NCI-H187 treated with DMSO at 0.1 percent for 48 hours (cell line): ENCODE measurements at places on chromosomes 4 and X.

GRCh38 chr4:153934688-153935017 is 145.8 kb upstream of the SFRP2 start:
- DNase-seq = no peak

DNA sequence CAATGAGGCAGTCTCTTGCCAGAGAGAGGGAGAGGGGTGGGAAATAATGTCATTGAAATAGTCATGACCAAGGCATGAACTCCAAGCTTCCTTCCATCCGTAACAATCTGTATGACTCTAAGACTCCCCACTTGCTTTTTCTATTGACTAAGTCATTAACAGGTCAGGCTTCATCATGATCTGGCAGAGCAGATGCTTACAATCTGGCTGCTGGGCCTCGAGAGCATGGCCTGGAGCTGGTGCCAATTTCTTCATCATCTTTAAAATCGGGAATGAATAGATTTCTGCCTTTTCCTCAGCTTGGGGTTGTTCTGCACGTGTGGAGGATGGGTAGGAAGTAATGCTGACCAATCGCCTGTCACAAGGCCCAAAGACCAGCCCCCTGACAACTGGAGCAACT is 280.6 kb upstream of the CLNK start:
- DNase-seq = no peak

DNA sequence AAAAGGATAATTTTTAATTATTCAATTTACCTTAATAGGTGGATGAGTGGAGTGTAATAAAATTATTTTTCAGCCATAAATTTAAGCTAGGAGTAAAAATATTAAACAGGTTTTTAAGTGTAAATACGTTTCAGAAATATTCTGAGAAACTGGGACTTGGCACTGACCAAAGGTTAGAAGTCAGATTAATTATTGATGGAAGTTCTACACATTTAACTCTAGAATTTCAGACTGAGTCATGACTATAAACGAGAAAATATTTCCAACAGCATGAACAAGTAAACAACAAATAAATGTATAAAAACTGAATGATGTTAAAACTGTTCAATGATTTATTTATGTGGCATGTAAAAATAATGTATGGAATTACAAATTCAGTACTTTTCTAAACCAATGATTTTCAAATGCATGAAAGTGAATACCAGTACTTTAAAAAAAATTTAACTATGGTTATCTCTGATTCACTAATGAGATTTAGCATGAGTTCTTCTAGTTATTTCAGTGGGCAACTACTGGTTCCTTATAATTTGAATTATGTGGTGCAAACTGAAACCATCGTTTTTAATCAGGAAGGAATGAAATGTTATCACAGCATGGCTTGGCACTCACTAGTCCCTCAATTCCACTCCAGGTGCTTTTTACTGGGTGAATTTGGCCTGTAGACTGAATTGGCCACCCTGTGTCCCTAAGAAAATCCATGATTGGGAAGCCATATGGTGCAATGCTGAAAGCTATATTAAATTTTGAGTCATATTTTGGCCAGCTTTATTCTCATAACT is 244.2 kb downstream of the FSTL5 start:
- DNase-seq = no peak

GRCh38 chr4:34878961-34879360 is 1365.4 kb downstream of the ARAP2 start:
- DNase-seq = no peak

DNA sequence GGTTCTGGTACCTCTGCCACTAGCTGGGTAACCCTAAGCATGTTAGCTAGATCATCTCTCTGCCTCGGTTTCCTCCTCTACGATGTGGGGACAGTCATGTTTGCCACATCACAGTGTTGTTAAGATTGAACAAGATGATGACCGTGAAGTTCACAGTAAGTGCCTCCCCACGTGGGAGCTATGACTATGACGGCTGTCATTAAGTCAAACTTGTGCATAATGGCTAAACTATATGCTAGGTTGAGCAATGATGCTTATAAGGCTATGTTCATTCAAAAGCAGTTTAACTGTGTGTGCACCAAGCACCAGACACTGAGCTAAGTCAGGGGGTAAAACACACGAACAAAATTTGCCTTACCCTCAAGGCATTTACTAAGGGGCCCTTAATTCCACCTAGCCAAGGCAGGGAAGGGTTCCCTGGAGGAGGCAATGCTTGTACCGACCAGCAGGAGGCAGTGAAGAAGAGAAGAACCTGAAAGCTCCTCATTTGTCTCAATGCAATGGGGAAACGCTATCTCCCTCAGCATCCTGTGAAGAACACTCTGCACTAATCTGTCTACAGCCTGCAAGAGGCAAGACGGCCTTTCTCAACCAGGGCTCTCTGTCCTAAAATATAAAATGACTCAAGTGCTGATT is 52.9 kb downstream of the MAP7D2 start:
- DNase-seq = no peak

GRCh38 chrX:135543172-135543571 is 22.7 kb downstream of the INTS6L start:
- no peak for DNase-seq

- no peak for DNase-seq
These were observed 178.7 kb downstream of the SLIT2 start for GRCh38 chr4:20430259-20430941.

DNA sequence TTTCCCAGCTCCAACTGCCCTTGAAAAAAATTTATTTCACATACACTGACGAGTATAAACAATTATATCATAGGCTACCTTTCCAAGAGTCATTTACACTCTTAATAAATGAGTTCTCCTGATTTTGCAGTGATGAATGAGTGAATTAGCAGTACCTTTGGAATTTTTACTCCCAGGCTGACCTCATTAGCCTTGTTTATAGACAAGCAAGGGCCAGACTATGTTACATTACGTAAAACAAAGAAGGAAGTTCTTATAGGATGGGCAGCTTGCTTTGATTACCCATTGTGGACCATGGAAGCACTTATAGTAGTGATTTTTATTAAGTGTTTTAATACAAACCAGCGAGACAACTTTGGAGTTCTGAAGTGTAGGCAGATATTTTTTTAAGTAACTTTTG is 112.9 kb upstream of the C1QTNF7 start:
- no peak for DNase-seq

DNA sequence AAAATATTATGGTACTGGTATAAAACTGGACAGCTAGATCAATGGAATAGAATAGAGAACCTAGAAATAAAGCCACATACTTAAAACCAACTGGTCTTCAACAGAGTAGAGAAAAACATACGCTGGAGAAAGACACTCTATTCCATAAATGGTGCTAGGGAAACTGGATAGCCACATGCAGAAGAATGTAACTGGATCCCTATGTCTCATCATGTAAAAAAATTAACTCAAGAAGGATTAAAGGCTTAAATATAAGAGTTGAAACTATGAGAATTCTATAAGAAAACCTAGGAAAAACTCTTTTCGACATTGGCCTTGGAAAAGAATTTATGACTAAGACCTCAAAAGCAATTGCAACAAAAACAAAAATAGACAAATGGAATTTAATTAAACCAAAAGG is 114.6 kb downstream of the PCDH18 start:
- DNase-seq = no peak

DNA sequence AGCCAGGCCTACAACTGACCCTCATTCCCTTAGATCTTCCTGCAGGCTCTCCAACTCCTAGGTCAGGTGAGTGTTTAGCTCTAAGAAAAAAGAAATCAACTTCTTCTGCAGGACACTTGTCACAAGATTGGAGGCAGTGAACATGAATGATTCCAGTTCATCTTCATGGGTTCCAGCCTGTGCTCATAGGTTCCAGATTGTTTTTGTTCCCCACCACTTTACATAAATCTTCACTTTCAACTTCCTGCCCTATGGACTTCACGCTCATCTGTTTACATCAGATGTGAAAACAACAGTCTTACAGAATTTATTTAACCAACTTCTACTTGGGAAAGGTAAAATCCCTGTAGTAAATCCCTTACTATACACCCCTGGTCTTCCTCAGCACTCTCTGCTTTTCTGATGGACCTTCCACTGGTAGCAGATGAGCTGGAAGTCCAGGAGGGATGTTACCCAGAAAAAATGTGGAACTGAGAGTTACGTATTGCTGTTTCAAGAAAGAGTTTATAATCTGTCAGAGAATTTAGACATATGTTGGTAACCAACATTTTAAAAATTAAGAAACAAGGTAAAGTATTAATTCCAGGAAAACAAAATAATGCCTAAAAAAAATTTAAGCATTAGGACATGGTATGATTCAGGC is 62.4 kb downstream of the ANAPC10 start:
- no peak for DNase-seq

DNA sequence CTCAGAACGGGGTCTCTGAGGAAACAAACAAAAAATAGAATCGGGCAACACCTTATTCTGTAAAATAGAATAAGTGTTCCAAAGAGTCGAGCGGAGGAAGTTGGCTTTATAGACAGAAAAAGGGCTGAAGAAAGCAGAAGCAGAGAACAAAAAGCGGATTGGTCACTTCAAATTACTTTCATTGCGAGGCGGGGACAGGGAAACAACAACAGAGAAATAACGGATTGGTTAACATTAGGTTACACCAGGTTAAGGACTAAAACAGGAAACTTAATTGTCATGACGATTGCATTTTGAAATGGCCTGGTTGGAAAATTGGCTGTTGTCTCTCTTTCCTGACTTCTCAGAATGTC is 433 bp upstream of the COQ2 start:
- DNase-seq = no peak

- DNase-seq = no peak
These were observed 168.5 kb upstream of the DMD start for GRCh38 chrX:33379839-33380238.

GRCh38 chr4:91502365-91502764 is 801.4 kb upstream of the GRID2 start:
- no peak for DNase-seq

DNA sequence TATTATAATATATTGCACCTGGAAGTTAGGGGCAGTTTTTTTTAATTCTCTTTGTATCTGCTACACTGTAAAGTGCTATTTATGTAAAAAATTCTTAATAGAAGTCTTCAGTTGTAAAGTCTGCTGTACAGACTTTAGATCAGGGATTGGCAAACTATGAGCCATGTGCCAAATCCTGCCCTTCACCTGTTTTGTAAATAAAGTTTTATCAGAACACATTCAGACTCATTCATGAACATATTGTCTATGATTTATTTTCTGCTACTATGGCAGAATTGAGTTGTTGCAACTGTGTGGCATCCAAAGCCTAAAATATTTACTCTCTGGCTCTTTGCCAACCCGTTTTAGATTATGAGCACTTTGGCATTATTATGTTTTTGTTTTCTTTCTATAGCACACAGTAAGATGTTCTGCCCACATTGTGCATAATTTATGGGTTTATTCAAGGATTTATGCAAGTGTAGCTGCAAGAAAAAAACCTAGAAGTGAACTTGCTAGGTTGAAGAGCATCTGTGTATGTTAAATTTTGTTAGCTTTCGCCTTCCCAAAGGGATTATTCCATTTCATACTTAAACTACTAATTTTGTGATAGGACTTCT is 56.9 kb downstream of the CLCN3 start:
- DNase-seq = no peak

DNA sequence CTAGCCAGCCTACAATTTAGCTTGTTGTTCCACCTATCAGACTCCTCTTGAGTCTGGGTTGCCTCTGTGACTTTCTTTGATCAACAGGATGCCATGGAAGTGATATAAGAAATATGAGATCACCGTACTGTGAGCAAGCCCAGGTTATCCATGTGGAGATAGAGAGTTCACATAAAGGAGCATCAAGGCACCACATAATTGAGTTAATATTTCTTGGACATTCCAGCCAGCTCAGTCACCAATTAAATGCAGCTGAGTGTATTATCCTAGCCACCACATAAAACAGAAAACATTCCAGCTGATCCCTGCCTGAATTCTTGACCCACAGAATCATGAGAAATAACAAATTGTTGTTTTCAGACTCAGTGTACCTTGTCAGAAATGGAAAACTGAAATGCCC is 253.6 kb downstream of the PPP1R2C start:
- DNase-seq = no peak

- no peak for DNase-seq
These were observed 229.9 kb upstream of the CPEB2 start for GRCh38 chr4:14772388-14772787.

GRCh38 chrX:138504273-138504672 is 207.2 kb downstream of the FGF13 start:
- no peak for DNase-seq

DNA sequence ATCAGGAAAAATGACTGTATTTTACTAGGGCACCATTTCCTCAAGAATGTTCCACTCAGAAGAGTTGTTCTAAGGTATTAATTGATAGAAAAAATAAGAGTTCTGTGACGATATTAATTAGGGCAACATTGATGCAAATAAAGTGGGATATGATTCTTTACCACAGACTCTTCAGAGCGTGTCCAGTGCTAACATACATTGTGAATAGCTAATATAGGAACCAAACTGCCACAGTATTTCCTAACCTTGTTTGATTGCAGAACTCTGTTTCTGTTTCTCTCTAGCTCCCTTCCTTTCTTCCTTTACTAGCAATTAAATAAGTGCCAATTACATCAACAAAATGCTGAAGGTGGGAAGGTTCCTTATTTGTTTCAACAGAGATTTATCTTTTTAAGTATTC is 154.1 kb upstream of the CPEB2 start:
- no peak for DNase-seq

GRCh38 chr4:85681921-85682320 is 207.0 kb downstream of the ARHGAP24 start:
- DNase-seq = no peak

GRCh38 chrX:40867352-40867751 is 132.0 kb upstream of the MED14 start:
- no peak for DNase-seq

DNA sequence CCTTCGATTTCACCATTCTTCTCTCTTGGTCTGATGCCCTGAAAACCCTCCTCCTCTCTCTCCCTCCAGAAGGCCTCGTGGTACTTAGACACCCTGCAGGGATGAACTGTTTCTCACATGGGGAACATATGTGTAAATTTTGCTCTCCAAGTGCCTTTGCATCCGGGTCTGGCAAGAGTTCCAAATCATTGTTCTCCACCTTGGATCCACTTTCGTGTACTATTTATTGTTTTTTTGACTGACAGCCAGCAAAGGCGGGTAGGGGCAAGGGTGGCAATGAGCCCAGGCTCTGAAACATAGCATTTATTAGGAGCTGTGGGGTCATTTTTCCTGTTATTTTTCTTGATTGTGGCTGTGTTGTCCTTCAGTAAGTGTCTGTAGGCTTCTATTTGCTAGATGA is 81.7 kb downstream of the RTL5 start:
- no peak for DNase-seq

- no peak for DNase-seq
These were observed 197.2 kb downstream of the ARHGAP24 start for GRCh38 chr4:85672116-85672515.

GRCh38 chr4:143617994-143618679 is 82.3 kb downstream of the FREM3 start:
- no peak for DNase-seq

GRCh38 chr4:39036172-39036571 is 4.0 kb upstream of the TMEM156 start:
- no peak for DNase-seq

DNA sequence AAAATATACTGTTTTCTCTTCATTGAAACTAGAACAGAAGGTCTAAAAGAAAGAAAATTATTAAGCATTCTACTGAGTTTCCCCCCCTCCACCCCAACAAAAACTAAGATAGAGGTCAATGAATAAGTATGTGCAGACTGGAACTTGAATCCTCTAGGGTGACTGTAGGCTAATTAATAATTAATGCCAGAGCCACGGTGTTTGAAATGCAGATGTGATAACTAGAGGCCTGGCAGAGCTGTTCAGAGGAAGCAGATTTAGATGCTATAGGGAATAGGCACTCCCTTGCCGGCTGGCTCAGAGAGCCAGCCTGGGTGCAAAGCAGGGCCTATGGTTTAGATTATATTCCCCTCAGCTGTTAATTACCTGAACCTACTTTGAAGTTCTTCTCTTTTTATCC is 12.2 kb upstream of the POU3F4 start:
- DNase-seq = no peak
